ENCODE measurements at places on chromosomes 5 and 9.

DNA sequence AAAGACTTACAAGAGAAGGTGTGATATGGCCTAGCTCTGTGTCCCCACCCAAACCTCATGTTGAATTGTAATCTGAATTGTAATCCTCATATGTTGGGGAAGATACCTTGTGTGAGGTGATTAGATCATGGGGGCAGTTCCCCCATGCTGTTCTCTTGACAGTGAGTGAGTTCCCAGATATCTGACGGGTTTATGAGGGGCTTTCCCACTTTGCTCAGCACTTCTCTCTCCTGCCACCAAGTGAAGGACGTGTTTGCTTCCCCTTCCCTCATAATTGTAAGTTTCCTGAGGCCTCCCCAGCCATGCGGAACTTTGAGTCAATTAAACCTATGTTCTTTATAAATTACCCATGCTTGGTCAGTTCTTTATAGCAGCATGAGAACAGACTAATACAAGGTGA is 49.0 kb downstream of the CDO1 start:
- DNase-seq: no peak

DNA sequence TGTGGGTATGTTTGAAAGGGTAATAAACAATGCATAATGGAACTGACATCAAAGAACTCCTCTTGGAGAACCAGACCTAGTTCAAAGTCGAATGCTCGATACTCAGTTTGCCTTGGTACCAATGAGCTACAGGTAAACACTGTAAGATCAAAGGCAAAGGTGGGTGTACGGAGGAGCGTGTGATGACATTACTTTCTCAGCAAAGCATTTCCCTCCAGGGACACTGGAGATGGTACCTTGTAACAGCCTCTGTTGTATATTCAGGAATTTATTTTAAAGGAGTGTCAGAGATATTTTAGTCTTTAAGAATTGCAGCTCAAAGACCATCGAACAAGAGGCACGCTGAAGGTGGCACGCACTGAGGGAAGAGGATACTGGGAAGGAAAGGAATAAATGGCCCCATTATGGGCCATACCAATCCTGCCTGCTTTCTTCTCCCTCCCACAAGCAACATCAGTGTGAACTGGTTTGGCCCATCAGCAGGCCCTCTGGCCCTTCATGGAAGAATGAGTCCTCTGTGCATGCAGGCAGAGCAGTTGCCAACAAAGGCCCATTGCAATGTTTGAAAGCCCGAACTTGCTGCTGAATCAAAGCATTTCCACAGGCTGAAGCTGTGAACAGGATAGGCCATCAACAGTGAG is 410.2 kb downstream of the ACTL7B start:
- DNase-seq: no peak

- no peak for DNase-seq
Observed at GRCh38 chr5:142360607-142361120, 35.8 kb upstream of the SPRY4 start.

DNA sequence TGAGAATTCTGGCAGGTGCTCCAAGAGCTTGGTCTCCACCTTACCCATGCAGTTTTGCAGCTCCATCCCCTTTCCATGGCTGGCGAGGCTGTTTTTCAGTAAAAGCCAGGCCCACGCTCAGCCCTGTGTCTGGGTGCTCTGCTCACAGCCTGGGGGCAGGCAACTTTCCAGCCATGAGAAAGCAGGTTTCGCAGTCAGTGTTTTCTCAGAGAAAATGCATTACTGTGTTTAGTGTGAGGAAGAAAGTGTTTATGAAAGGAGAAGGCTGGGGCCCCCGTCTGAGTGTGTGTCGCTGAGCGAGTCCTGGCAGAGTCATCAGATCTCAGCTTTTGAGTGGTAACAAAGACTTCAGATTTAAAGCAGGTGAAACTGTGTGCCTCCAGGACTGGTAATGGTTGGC is 248.1 kb downstream of the IRX1 start:
- no peak for DNase-seq

GRCh38 chr5:150163547-150164059 is 3.0 kb upstream of the CDX1 start:
- no peak for DNase-seq

DNA sequence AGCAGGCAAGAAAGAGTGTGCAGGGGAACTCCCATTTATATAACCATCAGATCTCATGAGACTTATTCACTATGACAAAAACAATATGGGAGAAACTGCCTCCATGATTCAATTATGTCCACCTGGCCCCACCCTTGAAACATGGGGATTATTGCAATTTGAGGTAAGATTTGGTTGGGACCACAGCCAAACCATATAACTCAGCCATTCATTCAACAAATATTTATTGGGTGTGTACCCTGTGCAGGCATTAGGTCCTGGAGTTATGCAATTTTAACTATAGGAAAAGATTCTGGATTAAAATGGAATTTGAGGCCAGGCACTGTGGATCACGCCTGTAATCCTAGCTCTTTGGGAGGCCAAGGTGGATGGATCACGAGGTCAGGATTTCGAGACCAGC is 124.2 kb upstream of the GAS1 start:
- DNase-seq: no peak

DNA sequence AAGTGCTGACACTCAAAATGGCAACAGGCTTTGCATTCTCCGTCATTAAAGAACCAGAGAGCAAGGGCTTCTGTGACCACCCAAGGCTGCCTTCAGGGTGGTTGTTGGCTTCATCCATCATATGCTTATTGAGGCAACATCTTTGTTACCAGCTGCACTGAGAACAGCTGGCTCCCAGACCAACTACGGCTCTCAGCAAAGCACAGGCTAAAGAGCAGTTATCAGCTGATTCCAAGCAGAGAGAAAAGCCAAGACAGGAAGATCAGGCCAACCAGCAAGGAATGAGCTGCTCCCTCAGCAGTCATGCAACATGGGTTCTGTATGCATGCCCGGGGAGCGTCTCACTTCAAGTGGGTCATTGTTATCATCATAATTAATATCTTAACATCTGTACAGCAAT is 358.9 kb downstream of the ACTL7B start:
- DNase-seq: no peak

DNA sequence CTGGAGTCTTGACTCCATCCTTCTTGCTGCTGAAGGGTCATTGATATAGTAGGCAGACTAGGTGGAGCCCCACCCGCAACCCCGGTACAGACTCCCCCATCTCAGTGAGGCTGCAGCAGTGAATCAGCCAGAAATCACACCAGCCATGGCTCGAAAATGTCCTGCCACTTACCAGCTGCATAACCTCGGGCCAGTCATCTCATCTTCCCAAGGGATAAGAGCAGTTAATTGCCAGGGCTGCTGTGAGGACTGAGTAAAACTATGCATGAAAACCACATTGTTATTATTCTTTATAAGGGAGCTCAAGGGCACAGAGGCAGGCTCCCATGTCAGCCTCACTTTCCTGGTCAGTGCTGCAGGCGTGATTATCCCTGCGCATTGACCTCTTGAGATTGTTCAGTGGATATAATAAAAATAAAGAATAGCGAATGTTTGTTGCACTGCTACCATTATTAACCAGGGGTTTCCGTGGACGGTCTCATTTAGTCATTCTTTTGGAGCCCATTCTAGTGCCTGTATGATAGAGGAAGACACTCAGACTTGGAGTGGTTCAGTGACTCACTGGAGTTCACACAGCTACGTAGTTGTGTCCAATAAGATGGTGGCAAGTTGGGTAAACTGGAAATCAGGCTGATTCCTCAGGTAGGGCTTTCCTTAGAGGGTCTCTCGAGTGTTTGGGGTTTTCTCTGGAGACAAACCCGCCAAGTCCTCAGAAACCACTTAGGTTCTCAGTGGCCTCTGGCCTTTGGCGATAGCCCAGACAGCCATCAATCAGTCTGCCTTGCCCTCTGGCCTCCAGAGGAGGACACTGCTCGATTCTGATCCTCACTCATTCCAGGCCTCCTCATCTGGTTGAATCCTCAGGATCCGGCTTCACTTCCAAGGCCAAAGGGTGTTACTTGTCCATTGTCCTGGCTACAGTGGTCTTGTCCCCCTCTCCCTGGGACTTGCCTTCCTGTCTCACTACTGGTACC is 39.9 kb downstream of the COL15A1 start:
- DNase-seq: no peak

DNA sequence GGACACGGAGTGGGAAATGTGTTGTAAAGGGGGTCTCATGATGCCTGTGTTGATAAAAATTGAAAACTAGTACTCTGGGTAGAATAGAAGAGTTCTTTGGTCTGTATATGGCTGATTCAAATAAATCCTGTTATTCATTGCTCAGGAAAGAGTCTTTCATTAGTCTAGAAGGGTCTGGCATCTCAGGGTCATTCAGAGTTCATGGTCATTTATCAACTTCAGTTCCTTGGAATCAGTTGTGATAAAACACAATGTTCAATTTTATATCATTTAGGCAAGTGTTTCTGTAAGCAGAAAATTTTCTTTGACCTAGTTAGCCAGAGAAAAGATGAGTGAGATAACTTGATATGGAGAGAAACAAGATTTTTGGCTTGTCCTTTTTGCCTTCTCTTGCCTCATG is 36.3 kb downstream of the SPATA31D1 start:
- no peak for DNase-seq

GRCh38 chr9:116274293-116274692 is 120.7 kb downstream of the PAPPA start:
- no peak for DNase-seq

DNA sequence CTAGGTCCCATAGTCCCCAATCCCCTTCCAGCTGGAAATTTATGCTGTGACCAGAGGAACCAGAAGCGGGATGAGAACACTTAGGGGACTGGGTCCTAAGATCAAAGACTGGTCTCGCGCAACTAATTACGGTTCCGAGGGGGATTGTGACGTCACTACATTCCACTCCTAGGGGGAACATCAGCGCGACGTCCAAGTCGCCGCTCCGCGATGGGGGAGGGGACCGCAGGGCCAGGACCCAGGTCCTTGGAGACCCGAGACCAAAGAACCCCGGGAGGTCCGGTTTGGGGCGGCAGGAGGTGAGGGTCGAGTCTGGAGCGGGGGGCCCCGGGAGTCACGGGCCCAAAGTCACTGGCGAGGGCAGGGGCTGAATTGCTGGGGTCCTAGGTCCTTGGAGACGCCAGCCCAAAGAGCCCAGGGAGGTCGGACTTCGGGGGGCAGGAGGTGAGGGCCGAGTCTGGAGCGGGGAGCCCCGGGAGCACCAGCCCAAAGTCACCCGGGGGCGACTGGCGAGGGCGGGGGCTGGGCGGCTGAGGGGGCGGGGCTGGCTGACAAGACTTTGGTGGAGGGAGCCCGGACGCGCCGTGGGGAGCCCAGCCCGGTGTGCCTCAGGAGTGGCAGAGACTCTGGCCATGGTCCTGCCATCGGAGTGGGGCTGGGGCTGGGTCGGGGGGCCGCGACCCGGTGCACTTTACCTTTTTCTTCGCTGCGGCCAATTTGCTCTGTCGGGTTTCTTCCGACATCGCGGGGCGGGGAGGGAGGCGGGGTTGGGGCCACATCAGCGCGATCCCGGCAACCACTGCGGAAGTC is at the start of gene GOLGA2:
Gene GOLGA2, minus strand, starts transcription at position 810 of the 810 bp plus-strand sequence. Its CDS starts 31 bp downstream, at position 779.
- no peak for DNase-seq

- DNase-seq: no peak
Observed at GRCh38 chr5:83718936-83719495, 1.6 kb downstream of the HAPLN1 start.

DNA sequence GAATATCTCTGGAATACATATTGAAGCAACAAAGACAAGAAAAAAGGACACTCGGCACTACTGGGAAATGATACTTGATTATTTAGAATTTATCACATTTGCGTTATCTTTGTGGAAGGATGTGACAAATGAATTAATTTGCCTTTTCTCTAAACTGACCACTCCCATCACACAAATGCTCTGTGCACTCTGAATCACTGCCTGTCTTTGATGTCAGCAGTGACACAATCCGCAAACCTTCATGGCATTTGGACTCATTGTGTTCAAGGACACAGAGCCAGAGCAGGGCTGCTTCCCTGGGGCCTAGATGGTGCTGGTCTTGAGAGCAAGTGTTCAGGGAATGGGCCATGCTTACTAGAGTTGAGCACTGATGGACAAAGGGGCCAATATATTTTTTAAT is 4.9 kb upstream of the KIF4B start:
- no peak for DNase-seq

- no peak for DNase-seq
Observed at GRCh38 chr5:152425083-152425482, 20.0 kb upstream of the NMUR2 start.

GRCh38 chr9:128550770-128551656 is 1.4 kb upstream of the SPTAN1 start:
- DNase-seq: no peak

- DNase-seq: no peak
Observed at GRCh38 chr9:110455860-110456259, 118.2 kb upstream of the TXNDC8 start.

- no peak for DNase-seq
Observed at GRCh38 chr5:178297751-178298150, 65.1 kb upstream of the PHYKPL start.

Measured in hematopoietic multipotent progenitor cell (in vitro differentiated cells).